ENCODE measurements at places on chromosomes 12 and 14.

GRCh38 chr14:59116984-59117415, 71.5 kb upstream of the DAAM1 start:
- no peak for DNase-seq

DNA sequence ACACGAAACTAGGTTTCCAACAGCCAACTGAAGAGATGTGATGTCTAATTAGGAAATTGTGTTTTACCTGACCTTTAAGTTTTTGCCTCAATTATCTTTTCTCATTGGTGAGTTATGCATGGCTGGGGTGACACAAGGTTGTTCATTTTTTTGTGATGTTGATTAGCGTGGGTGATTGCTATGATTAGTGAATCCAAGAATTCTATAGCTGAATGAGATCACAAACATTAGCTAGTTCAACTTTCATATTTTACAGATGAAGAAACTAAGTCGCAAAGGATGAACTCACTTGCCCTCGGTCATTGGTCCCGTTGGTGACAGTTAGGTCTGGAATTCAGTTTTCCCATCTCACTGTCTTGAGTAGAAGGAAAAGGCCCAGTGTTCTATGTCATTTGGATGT, 32.6 kb upstream of the LMNTD1 start:
- no peak for DNase-seq

DNA sequence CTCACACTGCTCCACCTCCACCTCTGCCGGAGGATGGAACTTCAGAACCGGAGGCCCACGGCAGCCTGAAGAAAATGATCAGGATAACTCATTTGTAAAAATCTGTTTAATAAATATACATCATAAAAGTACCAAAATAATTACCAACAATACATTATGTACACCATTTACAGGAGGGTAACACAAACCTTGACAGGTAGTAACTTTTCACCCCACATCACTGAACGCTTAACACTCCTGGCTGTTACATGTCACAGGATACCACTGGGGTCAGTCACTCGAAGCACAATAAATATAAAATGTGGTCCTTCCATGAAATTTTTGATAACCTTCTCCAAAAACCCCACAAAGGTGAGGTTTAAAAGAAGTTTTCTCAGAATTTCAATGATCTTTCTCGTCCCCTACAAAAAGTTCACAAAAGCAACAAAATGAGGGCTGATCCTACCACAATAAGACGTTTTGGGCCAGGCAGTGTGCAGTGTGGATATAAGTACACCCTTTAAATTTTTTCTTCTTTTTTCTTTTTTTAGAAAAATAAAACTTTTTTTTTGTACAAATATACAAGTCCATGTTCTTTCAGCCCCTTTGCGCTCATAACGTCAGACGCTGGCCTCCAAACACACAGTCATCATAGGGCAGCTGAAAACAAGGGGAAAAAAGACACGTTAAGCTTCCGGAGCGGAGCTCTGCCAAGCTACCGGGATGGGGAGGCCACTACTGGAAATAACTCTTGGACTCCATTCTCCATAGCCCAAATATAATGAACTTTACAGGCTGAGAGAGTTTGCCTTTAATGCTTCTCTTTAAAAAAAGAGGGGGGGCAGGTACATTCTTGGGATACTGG, 2.9 kb downstream of the NFKBIA start:
- DNase-seq = no peak

DNA sequence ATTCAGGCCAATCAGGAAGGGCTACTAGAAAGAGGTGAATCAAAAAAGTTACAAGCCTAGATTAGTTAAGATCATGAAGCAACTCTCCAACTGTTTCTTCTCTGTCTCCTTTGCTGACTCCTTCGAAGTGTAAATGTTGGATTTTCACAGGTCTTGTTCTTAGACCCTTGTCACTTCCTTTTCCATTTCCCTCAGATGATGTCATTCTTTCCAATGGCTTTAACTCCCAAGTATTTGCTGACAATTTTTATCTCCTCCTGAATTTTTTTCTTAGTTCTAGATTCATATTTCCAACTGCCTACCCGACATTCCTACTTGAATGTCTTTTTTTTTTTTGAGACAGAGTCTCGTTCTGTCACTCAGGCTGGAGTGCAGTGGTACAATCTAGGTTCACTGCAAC, 10.8 kb downstream of the GAS2L3 start:
- DNase-seq = no peak

DNA sequence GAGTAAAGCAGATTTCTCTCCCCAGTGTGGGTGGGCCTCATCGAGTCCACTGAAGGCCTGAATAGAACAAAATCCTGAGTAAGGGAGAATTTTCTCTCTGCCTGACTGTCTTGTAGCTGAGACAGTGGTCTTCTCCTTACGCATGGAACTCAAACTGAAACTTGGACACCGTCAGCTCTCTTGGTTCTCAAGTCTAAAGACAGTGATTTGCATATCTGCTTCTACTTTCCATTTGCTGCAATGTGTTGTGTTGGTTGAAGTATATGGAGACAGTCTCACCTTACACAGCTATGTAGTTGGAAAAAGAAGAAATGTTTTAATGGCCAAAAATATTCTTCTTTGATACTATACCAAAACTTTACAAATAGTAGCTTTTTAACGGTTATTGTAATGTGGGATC, 160.2 kb upstream of the LMNTD1 start:
- DNase-seq = no peak

- no peak for DNase-seq
Measured at GRCh38 chr12:32679920-32680237, 778 bp downstream of the DNM1L start.

DNA sequence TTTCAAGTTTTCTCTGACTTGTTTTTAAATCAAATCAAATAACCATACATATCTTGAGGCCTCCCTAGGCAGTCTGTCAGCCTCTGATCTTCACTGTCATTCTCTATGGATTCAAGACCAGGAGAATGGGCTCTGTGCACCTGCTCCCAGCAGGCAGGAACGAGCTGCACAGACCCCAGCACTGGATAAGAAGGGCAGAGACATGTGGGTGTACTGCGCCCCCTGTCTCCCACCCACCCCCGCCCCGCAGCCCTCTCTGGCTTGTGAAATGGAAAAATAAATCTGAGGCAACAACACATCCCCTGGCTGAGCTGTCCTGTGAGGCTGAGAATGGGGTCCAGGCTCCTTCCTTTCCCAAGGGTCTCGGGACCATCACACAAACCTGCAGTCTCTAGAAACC, 26.3 kb downstream of the CLMN start:
- DNase-seq = no peak

- peak; percentile 24 for DNase-seq
Measured at GRCh38 chr12:108381787-108382436, 42.8 kb upstream of the CMKLR1 start.

DNA sequence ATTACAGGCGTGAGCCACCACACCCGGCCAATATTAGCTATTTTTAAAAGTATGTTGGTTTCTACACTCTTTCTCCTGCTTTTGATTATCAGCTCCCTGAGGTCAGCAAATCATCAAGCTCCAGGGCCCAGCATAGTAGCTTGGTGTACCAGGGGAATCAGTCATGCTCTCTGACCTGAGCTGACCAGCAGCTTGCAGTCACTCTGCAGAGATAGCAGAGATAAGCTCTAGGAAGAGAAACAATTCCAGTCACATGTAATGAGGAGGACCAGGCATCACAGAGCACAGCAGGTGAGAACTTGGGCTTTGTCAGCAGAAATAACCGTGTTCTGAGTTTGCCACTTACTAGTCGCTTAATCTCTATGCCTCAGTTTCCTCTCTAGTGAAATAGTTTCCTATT, 8.5 kb downstream of the PLEKHD1 start:
- no peak for DNase-seq

GRCh38 chr12:6970096-6970527, 352 bp downstream of the PHB2 start:
- peak; percentile 45 for DNase-seq

DNA sequence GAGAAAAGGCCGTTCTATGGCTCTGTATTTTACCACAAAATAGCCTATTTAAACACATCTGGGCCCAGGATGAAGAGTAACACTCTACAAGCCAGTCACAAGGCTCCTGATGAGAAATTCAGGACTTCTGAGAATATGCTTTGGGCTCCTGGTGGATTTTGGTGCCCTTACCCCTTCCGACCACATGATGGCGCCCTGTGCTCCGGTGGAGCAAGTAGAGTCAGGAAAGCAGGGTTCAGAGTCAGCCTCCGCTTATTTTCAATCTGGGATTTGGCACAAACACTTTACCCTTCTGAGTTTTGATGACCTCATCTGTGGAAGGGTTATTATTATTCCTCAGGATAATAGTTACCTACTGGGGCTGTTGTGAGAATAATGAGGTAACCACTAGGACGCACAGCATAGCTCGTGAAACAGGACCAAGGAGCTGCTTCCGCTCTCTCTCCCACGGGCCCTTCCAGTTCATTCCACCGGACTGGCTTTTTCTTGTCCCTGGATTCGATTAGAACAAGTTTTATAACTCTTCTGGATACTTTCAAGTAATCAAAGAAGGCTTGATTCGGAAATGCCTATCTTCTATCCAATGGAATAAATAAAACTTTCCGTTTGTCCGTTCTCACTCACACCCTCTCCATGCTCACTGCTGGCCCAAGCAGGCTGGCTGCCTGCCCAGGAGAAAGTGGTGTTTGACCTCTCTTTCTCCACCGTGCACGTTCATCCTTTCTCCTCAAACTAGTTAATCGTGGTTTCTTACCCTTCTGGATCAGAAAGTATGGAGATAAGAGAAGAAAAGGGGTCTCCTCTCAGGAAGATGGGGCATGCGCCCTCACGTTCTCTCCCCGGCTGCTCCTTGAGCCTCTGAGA, 104.6 kb downstream of the GALC start:
- DNase-seq = no peak

- no peak for DNase-seq
Measured at GRCh38 chr12:92900941-92901340, 28.2 kb downstream of the EEA1 start.

DNA sequence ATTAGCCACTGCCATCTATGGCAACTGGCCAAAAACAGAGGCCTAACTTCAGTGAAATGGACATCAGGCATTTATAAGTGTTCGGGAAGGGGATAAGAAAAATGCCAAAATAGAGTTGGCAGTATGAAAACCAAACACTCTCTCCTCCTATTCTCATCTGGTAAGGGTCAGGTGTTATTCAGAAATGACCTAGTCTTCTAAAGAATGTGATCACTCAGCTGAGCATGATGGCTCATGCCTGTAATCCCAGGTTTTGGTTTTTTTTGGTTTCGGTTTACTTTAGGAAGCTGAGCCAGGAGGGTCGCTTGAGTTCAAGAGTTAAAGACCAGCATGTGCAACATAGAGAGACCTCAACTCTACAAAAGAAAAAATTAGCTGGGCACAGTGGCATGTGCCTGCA, 170.3 kb downstream of the GRIN2B start:
- no peak for DNase-seq

DNA sequence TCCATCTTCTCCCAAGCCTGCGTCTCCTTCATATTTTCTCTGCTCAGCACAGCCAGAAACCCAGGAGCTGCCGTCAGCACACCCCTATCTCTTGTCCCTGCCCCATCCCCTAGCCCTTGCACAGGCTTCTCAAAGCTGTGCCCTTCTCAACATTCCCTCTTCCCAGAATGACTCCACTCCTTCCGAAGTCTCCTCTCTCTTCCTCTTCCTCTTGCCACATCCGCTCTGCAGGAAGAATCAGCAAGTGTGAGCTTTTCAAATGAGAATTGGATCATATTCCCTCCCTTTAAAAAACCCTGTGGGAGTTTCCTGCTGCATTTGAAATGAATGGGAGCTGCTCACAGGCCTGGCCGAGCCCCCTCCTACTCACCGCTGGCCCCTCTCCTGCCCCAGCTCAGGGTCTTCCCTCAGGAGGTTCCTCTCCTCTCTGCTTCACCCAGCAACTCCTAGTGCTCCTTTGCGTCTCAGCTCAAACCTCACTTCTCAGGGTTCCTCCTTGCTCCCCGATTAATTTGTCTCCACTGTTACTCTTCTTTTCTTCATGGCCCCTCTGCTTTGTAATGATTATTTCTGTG, 528.5 kb upstream of the CCDC196 start:
- no peak for DNase-seq

DNA sequence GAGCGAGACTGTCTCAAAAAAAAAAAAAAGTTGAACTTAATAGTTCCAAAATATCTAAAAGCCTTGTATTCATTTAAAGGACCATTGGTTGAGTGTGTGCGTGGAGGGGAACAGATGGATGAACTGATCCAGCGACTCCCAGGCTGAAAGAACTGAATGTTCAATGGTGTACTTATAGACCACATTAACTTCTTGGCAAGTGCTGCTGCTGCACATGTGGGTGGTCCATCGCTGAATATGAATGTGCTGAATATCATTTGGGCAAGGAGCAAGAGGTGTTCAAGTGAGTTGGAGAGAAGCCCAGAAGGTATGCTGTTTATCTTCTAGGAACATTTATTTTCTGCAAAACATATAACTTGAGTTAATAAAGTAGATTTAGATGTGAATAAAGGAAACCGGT, 289.0 kb upstream of the RPL10L start:
- no peak for DNase-seq

Measured in RKO (cell line).